ENCODE measurements at places on chromosomes 1 and 21. TPM values are rescaled to one million over a fixed set of nuclear protein-coding genes. Genes with fewer than 3 reads are reported as not detected.

Gene S100A2
- polyA plus RNA-seq = 1.0 TPM

Gene CRYAA
- not detected for polyA plus RNA-seq

DNA sequence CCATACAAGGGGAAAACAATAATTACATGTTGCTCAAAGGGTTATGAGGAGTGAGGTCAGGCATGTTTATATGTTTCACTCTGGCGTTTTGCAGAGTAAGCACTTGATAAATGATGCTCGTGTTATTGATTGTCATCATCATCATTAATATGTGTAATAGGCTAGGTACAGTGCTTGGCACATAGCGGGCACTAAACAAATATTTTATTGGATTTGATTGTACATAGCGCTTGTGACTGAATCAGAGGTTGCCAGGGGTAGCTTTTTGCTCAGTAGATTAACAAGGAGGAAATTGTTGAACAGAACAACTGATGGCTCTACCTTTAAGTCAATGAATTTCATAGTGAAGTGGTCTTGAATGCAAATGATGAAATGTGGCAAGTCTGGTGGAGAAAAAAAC, 91.7 kb downstream of the ROR1 start:
- no peak for DNase-seq

DNA sequence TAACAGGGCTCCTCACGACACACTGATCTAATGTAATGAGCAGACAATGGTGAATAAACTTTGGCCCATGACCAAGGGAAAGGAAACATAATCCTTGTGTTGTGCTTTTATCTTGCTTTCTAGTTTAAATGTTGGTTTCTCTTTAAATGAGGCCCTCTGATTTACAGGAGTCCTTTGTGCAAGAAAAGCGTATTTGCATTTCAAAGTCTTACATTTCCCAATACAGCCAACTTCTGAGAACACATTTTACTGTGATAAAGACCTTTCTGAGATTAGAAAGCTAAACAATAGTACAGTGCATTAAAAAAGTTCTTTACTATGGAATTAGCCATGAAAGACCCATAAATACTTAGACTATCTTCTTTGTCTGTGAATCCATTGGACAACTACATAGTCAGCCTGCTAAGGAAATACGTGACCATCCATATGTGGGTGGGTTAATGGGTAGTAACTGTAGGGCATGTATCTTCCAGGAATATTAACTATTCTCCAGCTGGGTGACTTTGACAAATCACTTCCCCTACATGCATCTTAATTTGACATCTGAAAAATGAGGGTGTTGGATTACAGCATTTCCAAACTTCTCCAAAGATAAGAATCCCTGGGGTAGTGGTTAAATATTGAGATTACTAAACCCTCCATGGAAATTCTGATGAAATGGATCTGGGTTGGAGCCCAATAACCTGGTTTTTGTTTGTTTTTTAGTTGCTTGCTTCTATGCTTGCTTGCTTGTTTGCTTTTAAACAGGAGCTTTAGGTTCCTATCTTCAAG, 50.3 kb upstream of the USP1 start:
- no peak for DNase-seq

DNA sequence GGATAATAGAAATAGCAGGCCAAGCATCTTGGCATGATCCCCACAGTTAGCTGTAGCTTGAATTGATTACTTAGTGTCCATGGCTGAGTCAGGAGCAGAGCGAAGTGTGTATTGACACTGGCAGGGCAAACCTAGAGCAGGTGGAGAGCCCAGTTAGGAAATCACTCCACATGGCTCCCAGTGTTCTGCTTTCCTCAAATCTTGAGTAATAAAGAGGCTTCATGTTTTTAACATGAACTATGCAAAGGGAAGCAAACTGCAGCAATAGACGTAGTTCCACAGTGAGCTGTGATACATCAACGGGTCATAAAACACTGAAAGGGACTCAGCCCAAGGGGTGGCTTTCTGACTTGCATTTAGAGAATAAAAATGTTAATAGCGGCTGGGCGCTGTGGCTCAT, 28.9 kb downstream of the RHEX start:
- DNase-seq = no peak

All from muscle of back (tissue), 13 donors.